ENCODE measurements at places on chromosomes 3 and 15. TPM values are rescaled to one million over a fixed set of nuclear protein-coding genes. Genes with fewer than 3 reads are reported as not detected.

STT3B gene
- 141 TPM for polyA plus RNA-seq

LRTM1 gene
- polyA plus RNA-seq = not detected

POMGNT2 gene
- polyA plus RNA-seq = 17.6 TPM

ANKUB1 gene
- 0.14 TPM for polyA plus RNA-seq

TMEM40 gene
- 2.2 TPM for polyA plus RNA-seq

EPHA3 gene
- polyA plus RNA-seq = 10.4 TPM

PRTG gene
- polyA plus RNA-seq = 6.8 TPM

PLIN1 gene
- 0.92 TPM for polyA plus RNA-seq

ARPP21 gene
- polyA plus RNA-seq = 0.21 TPM

LTF gene
- polyA plus RNA-seq = 5.6 TPM

ECE2 gene
- polyA plus RNA-seq = not detected

RRP9 gene
- 18.9 TPM for polyA plus RNA-seq

GUCA1C gene
- not detected for polyA plus RNA-seq

BNC1 gene
- polyA plus RNA-seq = 1.1 TPM

AQR gene
- 44.1 TPM for polyA plus RNA-seq

CELSR3 gene
- 0.94 TPM for polyA plus RNA-seq

SERINC4 gene
- polyA plus RNA-seq = not detected

PPP1R14D gene
- polyA plus RNA-seq = 0.27 TPM

GXYLT2 gene
- polyA plus RNA-seq = 16.9 TPM

MON1A gene
- 11.3 TPM for polyA plus RNA-seq

TGM5 gene
- polyA plus RNA-seq = not detected

SNTN gene
- polyA plus RNA-seq = 3.6 TPM

SLC51A gene
- 7.7 TPM for polyA plus RNA-seq

C3orf20 gene
- polyA plus RNA-seq = 0.14 TPM

TNFAIP8L3 gene
- 4.2 TPM for polyA plus RNA-seq

ROPN1 gene
- 0.29 TPM for polyA plus RNA-seq

NRROS gene
- polyA plus RNA-seq = 4.8 TPM

ATP10A gene
- polyA plus RNA-seq = 0.87 TPM

CRBN gene
- polyA plus RNA-seq = 79.6 TPM

AADACL2 gene
- polyA plus RNA-seq = not detected

NTRK3 gene
- polyA plus RNA-seq = 9.8 TPM

FANCD2OS gene
- 0.72 TPM for polyA plus RNA-seq

CLSTN2 gene
- 0.54 TPM for polyA plus RNA-seq

RYR3 gene
- 12.2 TPM for polyA plus RNA-seq

SLC27A2 gene
- 4.2 TPM for polyA plus RNA-seq

GOLGA6D gene
- 0.13 TPM for polyA plus RNA-seq

TEX55 gene
- polyA plus RNA-seq = not detected
